C1 segment of cervical spinal cord (tissue), 14 donors: ENCODE measurements at places on chromosomes 7 and 10.

- DNase-seq = no peak
Observed at GRCh38 chr7:151400626-151401315, 9.1 kb downstream of the WDR86 start.

DNA sequence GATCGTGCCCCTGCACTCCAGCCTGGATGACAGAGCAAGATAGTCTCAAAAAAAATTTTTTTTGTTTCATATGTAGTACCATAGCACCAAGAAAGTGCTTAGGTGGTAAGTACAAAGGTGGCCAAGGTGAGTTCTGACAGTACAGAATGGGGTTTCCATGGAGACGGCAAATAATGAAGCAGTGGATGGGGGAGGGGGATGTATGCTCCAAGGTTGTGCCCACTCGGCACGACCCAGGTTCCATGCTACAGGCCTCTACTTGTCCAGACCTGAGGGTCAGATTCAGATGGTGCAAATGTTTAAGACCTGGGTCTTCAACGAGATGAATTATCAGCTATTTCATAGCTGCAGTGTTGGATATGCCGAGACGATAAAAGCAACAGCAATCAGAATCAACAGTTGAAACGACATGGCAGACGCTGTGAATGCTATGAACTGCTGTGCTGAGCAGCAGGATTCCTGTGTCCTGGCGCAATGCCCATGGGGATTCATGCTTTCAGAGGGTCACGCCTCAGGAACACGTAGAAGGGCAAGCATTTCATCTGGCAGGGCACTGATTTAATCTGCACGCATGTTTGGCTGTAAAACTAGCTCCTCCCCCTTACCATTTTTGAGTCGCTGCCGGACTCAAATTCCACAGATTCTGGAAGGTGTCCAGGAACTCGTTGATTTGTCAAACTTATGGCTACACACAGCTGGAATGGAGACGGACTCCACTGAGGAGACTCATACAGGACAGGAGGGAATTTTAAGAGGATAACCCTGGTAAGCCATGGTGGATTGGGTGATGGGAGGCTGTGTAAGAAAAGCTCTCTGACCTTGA lies 256.5 kb downstream of the FRMD4A start:
- DNase-seq = no peak

- DNase-seq = no peak
Observed at GRCh38 chr7:78165854-78166253, 367.3 kb downstream of the PHTF2 start.

GRCh38 chr7:33868166-33868565 lies 37.2 kb upstream of the BMPER start:
- DNase-seq = no peak

- no peak for DNase-seq
Observed at GRCh38 chr10:64430690-64431323, 909.6 kb downstream of the REEP3 start.

DNA sequence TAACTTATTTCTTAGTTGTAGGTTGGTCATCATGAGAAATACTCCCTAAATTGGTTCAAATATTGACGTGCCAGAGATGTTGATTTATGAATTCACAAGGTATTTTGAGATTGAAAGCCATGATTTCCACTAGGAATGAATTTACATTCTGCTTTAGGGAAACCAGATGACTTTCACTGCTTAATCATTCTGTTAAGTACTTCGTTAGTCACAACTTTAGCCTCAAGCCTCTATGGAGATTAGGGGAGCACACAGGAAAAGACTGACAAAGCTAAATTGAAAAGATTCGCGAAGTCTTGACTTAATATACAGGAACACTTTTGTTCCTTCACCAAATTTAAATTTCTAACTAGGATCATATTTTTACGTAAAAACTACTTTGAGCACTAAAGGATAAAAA lies 250.4 kb upstream of the CACNA2D1 start:
- no peak for DNase-seq

- no peak for DNase-seq
Observed at GRCh38 chr7:99002827-99003212, 124.5 kb downstream of the TRRAP start.

GRCh38 chr10:103506061-103506460 lies 12.6 kb downstream of the NEURL1 start:
- no peak for DNase-seq

DNA sequence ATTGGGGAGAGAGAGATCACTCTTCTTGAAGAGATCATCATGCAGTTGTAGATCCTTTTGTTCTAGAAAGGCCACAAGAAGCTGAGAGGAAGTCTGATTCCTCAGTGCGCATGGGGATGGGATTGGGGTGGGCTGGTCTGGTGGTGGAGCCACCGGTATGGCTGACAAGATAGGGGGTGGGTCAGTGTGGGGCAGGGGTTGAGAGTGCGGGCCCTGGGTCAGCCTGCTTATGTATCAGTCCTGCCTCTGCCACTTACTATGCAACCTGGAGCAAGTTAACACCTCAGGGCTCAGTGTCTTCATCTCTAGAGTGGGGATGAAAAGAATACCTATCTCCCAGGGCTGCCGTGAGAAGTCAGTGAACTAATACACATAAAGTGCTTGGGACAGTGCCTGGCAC lies 8.0 kb downstream of the SMARCD3 start:
- DNase-seq = no peak

DNA sequence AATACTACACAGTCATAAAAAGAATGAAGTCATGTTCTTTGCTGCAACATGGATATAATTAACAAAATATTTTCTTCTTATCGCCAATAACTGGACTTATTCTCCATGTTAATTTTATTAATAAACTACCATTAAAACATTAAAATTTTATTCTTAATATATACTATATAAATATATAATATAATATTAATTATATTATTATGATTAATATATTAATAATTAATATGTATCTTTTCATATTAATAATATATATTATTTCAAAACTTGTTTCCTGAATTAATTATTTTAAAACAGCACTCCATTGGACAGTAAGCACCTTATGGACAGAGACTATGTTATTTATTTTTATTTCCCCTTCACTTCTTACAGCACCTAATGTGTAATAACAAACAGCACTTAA lies 182.8 kb downstream of the ARL4A start:
- no peak for DNase-seq

DNA sequence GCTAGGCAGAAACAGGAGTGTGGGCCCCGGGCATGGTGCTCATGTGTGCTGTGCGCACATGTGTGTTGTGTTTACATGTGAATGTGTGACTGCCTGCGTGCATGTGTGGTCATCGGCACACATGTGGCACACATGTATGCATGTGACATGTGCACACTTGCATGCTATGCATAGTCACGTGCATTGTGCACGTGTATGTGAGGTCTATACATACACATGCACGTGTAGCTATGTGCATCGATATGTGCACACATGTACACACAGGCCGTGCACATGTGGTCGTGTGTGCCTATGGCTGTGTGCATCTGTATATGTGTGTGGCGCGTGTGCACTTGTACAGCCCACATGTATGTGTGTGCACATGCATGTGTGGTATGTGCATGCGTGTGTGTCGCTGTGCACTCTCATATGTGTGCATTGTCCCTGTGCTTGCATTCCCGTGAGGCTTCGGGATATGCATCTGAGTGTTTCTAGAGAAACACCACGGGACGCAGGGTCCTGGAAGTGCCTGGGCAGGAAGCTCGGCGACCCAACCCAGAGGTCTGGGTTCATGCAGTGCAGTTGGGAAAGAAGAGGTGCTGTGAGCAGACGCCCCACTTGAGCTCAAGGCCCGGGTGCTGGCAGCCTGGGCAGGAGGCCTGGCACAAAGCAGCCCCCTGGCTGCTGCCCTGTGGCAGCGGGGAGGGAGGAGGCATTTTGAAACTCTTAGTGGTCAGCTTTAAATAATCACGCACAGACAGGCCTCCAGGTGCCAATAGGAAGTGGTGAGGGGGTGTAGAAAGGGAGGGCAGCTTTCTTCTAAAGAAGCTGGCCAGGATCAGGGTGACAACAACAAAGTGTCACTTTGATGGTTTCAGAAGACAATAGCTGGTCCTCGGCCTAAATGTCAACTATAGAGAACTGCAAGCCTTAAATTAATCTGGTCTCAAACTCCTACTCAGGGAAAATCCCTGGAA lies 410.0 kb upstream of the MGMT start:
- no peak for DNase-seq

GRCh38 chr7:132511387-132511786 lies 64.9 kb downstream of the PLXNA4 start:
- DNase-seq = no peak

GRCh38 chr10:71088054-71088453 lies 124.3 kb upstream of the UNC5B start:
- DNase-seq = no peak

DNA sequence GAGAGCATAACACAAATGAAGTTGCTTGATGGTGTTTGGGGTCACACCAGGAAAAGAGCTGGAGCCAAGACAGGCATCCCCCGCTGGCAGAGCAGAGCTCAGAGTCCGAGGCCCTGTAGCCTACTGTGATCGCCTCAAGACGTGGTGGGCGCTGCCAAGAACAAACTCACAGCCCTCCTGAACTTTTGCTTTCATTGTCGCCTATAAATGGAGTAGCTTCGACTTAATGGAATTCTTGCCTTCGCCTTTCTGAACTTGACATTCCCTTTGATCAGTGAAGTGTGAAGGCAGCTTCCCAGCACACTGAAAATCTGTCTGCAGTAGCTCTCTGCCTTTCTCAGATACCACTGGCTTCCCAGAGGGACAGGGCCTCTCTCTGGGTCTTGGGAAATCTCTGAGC lies 21.3 kb downstream of the CPXM2 start:
- DNase-seq = no peak

DNA sequence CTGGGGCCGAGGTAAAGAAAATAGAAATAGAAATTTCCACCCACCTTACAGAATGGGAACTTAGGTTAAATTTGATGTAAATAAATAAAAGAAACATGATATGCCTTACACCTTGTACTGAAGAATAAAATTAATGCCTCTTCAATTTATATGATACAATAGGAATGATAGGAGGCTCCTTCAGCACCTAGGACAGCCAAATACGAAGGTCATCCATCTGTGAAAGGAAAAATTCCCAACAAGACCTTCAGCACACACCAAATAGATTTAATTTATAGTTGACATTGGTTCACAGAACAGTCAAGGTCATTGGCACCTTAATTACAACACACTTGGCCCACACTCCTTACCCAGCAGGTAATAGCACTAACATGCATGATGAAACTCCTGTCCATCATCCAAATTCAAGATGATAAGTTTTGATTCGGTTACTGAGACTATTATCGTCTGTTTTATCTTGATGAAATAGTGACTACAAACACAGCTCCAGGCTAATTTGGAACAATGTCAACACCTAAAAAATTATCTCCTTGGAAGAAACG lies 250.9 kb downstream of the SNX13 start:
- DNase-seq = no peak

GRCh38 chr7:21113609-21114415 lies 314.1 kb upstream of the SP4 start:
- DNase-seq = no peak

DNA sequence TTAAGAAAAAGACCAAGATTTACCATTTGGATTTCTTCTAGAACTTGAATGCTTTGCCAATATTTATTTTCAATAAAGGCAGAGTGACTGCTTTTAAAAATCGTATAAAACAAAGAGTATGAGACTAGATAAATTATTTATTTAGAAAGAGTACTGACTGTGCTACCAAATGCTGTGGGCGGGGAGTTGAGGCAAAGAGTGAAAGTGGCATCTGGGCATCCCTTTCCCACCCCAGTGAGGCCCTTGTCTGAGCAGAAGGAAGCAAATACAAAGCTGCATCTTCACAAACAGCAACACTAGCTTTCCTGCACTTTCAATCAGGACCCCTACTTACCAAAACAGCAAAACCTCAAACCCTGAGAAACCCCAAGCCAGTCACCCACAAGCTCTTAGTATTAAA lies 34.9 kb downstream of the ITGB1 start:
- no peak for DNase-seq

DNA sequence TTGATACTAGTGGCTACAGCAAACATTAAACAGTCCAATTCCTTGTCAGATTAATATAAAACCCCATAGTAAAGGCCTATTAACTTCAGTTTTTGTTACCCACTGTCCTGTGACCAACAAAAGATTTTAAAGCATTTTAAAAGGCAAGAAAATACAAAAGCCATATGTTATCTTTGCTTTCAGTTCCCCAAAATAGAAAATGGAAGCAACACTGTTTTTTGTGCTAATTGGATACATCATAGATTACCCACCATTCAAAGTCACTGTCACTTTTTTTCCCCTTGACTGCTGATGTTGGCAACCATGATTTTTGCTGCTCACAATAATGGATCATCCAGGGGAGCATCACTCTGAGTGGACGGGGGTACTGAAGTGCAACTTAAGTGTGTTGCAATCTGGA lies 52.4 kb upstream of the TMEM140 start:
- no peak for DNase-seq

GRCh38 chr10:15841696-15842095 lies 18.6 kb downstream of the MINDY3 start:
- DNase-seq = no peak

- DNase-seq = no peak
Observed at GRCh38 chr10:90407131-90407530, 450.7 kb downstream of the HTR7 start.

DNA sequence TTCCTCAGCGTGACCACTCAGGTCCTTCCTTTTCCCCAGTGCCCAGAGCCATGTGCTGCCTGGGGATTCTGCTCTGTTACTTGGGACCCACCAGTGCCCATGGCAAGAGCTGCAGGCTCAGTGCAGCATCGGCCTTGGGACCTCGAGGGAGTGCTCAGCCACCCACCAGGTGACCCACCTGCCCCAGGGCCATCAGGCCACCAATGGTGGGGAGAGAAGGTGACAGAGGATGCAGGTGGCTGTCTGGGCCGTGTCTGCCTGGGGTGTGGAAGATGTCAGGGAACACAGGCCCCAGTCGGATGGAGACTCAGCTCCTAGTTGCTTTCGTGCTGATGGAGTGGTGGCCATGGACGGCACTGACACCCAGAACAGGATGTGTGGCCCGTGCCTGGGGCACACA lies 104.7 kb upstream of the FAM20C start:
- no peak for DNase-seq

DNA sequence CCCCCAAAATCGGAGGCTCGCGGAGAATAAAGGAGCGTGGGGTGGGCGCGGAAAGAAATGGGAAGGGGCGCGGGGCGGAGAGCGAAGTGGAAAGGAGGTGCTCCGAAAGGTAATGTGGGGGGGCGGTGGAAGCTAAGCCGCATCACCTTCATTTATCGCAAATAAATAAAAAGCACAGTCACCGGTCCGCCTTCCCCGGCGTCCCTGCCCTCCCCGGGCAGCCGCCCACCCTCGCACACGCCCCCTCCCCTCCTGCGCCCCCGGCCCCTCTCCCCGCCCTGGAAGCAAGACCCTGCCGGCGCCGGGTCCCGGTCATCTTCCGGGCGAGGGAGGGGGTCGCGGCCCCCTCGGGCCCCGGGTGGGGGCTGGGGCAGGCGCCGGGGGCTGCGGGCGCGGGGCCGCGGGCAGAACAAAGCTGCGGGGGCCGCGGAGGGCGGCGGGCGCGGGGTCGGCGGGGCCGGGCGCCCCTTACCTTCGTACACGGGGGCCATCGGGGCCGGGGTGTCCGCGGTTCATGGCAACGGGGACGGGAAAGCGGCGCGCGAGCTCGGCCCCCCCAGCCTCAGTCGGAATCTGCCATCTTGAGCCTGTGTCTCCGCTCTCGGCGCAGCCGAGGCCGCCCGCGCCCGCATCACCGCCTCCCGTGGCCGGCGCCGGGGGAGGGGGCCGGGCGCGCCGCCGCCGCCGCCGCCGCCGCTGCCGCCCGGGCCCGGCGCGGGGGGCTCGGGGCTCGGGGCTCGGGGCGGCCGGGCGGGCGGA lies 486 bp downstream of the HIPK2 start:
- DNase-seq = no peak

GRCh38 chr10:80730522-80730921 lies 192.8 kb downstream of the SH2D4B start:
- no peak for DNase-seq

GRCh38 chr7:41924796-41925195 lies 221.9 kb upstream of the INHBA start:
- no peak for DNase-seq

GRCh38 chr10:59322131-59322530 lies 40.2 kb downstream of the FAM13C start:
- no peak for DNase-seq
